ENCODE measurements at places on chromosomes 13 and 19.

- no peak for DNase-seq
Observed at GRCh38 chr13:37360556-37360955, 238.0 kb downstream of the POSTN start.

- no peak for DNase-seq
Observed at GRCh38 chr19:34336781-34337271, 28.2 kb upstream of the GPI start.

GRCh38 chr13:56670563-56670962 is 470.2 kb upstream of the PRR20A start:
- DNase-seq: no peak

DNA sequence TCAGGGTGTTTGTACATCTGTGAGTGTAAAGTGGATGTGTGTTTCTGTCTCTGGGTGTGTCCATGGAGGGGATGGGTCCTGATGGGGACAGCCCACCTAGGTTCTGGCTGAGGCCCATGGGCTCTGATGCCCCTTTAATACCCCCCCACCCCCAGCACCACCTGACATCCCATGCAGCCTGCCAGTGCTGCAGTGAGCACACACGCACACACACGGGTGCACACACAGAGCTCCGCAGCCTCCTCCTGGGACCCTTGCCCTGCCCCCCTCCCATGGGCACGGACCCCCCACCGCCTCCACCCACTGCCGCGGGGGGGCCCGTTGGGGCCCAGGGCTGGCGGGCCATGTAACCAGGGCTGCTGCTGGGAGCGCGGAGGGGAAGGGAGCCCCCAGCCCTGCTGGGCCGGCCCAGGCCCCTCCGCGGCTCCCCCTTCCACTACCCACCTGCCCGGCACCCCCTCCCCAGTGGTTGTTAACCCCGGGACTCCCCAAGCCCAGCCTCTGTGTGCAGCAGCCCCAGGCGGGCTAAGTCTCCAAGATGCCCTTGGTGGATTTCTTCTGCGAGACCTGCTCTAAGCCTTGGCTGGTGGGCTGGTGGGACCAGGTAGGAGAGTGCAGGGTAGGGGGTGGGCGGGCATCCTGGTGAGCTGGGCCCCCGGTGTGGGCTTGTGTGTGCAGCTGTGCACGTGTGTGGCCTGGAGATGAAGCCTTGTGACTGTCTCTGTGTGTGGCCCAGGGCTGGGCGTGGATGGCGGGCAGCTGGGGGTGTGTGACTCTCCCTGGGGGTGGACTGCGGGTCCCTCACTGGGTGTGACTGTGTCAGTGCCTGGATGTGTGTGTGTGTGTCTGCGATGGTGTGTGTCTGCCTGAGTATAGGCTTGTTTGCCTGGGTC is 32.6 kb downstream of the PDE4A start:
- DNase-seq: no peak

DNA sequence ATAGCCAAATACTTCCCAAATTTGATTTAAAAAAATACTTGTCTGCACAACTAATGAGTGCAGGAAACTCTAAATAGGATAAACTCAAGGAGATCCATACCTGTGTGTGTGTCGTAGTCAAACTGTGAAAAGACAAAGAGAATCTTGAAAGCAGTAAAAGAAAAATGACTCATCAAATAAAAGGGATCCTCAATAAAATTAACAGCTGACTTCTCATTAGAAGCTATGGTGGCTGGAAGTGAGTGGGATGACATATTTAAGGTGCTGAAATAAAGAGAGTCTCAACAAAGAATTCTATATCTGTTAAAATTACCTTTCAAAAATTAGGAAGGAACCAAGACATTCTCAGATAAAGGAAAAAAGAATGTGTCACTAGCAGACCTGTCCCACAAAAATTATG is 13.7 kb downstream of the RNASEH2B start:
- no peak for DNase-seq

- no peak for DNase-seq
Observed at GRCh38 chr19:30855442-30855841, 483.3 kb downstream of the ZNF536 start.

DNA sequence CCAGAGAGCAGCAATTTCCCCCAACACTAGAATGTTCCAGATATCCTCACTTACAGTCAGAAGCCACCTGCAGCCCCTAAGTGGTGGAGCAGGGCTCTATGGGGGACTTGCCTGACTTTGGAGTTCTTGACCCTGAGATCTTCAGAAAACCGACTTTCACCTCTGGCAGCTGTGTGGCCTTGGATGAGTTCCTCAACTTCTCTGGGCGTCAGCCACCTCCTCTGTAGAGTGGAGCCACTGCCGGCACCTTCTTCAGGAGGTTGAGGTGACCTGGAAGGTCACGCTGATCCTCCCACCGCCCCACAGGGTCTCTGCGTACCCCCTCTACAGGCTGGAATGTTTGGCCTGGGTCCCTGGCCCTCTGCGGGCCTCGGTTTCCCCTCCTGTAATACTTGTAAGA is 7.1 kb upstream of the FUT5 start:
- no peak for DNase-seq

- DNase-seq: no peak
Observed at GRCh38 chr19:43148233-43148632, 38.1 kb downstream of the PSG5 start.

DNA sequence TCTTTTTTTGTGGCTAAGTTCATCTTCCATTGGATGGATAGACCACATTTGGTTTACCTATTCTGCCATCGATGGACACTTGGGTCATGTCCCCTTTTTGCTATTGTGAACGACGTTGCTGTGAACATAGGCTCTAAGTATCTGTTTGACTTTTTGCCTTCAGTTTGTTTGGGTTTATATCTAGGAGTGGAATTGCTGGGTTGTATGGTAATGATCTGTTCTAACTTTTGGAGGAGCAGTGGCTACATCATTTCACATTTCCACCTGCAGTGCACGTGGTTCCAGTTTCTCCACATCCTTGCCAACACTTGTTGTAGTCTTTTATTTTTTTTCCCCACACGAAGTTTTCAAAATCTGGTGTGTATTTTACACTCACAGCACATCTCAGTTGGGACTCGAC is 21.7 kb downstream of the BICRA start:
- no peak for DNase-seq

DNA sequence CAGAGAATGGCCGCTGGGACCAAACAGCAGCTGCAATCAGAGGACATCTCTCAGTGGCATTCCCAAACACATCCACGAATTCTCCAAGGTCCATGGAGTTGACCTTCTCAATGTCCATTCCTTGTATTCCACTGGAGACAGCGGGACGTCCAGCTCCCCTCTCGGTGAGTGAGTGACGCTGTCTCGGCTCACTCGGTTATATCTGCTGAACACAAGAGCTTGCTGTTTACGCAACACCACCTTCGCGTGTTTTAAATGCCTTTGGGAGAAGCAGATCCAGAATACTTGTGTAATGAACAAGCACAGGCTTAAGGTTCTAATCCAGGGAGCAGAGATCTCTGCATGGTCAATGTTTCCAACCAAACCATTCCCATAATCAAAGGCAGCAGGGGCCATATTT is at the start of gene URAD:
Gene URAD (minus strand): TSS at position 174 of the 400 bp plus-strand sequence. CDS start 56 bp downstream, at position 118.
- no peak for DNase-seq

DNA sequence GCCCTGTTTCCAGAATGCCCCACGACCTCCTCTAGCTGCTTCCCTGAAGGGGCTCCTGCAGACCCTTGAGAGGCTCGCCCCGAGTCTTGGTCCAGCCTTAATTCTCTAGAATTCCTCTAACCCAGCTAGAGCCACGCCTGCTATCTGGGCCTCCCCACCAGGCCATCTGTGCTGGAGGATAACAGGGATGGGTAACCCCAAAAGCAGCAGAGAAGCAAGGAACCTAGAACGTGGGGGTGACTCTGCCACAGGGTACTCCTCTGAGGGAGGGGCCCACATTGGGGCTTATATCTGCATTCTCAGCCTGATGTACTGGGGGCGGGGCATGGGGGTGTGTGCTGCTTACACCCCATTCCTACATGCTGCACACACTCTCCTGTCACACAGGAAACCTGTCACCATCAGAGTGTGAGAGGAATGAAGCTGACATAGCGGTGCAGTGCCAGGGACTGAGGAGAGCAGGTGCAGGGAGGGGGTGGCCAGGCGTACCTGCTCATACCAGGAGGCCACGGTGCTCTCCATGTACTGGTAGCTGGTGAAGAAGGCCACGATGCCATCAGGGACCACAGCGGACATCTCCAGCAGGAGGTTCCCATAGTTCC is 13.8 kb downstream of the KLC3 start:
- no peak for DNase-seq

- no peak for DNase-seq
Observed at GRCh38 chr13:99255271-99255670, 2.9 kb downstream of the GPR18 start.

- DNase-seq: no peak
Observed at GRCh38 chr19:37954421-37954874, 47.4 kb downstream of the SIPA1L3 start.

DNA sequence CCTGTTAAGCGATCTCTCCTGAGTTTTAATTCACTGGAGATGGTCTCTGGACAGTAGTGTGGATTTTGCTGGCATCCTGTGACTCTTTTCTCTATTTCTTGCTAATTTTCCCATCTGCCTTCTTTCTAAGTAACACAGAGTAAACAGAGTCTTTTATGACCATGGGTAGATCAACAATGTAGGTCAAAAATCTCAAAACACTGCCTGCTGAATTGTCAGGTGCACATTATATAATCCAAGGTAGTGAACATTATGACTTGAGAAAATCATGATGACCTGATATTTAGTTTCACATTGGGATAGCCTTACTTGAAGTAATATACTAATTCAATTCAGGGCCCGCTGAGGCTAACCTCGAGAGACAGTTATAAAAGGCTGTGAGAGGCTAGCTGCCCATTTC is 180.7 kb downstream of the TDRD3 start:
- no peak for DNase-seq

- no peak for DNase-seq
Observed at GRCh38 chr19:57319869-57320179, 448 bp upstream of the ZNF543 start.

GRCh38 chr13:108629181-108629752 is at the start of gene MYO16:
MYO16 (plus strand) TSS chr13:108629611; CDS start chr13:108629845, 234 bp downstream.
- no peak for DNase-seq

GRCh38 chr13:76860706-76861105 is 25.5 kb downstream of the KCTD12 start:
- no peak for DNase-seq

DNA sequence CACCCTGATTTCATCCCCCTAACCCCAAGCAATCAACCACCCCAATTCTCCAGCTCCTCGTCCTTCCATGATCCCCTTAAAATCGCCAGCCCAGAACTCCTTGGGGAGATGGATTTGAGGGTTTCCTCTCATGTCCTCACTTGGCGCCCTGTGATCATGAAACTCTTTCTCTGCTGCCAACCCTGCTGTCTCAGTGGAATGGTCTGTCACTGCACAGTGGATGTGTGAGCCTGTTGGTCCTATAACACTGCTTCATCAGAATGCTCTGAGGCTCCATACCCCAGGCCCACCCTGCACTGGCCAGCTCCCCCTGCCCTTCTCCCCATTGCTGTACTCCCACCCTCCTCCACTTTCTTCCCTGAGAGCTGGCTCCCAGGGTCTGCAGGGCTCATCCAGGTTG is 12.6 kb upstream of the ZNF792 start:
- no peak for DNase-seq

- DNase-seq: peak; percentile 53
Observed at GRCh38 chr19:37506387-37507166, at the start of gene ZNF793. ZNF793 (plus strand) TSS chr19:37506939; CDS start chr19:37523440, 16,501 bp downstream.

GRCh38 chr13:22061371-22061805 is 390.5 kb downstream of the FGF9 start:
- DNase-seq: peak; percentile 39

GRCh38 chr19:42088471-42089190 is 12.7 kb downstream of the ZNF574 start:
- DNase-seq: no peak

GRCh38 chr19:11767633-11768133 is 883 bp downstream of the ZNF441 start:
- DNase-seq: no peak

- DNase-seq: no peak
Observed at GRCh38 chr19:6220385-6221191, 59.2 kb downstream of the MLLT1 start.

- no peak for DNase-seq
Observed at GRCh38 chr13:44573790-44574465, 2.2 kb downstream of the TSC22D1 start.

DNA sequence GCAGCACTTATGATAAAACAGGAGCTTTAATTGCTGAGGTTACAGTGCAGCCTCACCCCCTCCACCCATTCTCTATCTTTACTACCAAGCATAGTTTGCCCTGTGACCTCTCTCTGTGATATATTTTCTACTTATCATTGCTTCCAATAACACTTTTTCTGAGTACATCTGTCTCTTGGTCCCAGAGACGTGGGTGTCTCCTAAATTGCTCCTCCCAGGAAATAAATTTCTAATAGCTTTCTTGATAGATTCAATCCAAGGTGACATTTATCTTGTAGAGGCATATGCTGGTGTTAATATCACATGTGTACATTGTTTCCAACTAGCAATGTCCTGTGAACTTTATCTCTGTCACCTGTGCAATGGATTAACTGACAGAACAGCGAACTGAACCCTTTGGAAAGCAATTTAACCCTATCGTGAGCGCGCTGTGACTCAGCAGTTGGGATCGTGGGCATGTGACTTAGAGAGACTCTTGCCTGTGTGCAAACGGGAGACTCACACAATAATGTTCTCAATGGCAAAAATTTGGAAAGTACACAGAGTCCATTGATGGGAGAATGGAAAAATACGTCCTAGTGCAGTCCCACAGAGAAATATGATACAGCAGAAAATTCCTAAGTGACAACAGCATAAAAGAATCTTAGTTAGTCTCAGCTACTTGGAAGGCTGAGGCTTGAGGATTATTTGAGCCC is 7.0 kb upstream of the MAP2K2 start:
- no peak for DNase-seq

- no peak for DNase-seq
Observed at GRCh38 chr19:47247308-47247990, 8.9 kb upstream of the CCDC9 start.

GRCh38 chr13:106594980-106595379 is 27.0 kb upstream of the ARGLU1 start:
- DNase-seq: no peak

DNA sequence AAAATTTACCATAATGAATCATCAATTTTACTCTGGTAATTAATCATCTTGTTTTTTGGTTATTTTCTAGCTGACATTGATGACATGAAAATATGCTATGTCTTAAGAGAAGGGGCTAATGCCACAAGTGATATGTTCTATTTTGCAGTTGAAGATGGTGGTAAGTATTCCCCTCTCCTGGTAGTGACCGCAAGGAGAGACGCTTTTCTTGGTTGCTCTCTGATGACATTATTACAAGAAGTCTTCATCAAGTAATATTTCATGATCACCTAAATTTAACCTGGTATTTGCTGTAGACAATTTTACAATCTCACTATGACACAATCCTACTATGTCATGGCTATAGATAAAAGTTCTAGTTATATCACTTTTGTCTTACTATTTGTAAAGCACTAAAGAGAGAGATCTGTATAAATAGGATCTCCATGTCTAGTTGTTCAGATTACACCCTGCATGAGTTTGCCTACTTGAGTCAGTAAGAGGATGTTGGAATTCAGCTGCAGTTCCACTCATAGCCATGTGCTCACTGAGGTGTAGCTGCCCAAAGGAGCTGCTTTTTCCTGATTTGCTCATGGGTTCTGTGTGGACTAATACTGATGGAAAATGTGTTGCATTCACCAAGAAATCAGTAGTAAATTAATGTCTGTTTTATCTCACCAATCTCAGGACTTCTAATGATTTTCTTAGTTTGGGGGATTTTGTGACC is 10.9 kb downstream of the FREM2 start:
- no peak for DNase-seq

- DNase-seq: no peak
Observed at GRCh38 chr13:108495646-108496361, 133.6 kb upstream of the MYO16 start.

GRCh38 chr19:7348587-7349230 is at the start of gene ARHGEF18:
ARHGEF18 (plus strand) TSS chr19:7348937; CDS start chr19:7362891, 13,954 bp downstream.
- peak; percentile 39 for DNase-seq

- DNase-seq: no peak
Observed at GRCh38 chr13:93151277-93151676, 75.3 kb upstream of the GPC6 start.

All from stimulated activated CD4-positive, alpha-beta T cell treated with anti-CD3 and anti-CD28 coated beads, TNF-alpha, amount 100 ng/mL, for 1 hour (primary cell).